Cerebellar nuclear complex (tissue), 1 donor: ENCODE measurements at places on chromosomes 2 and 18.

DNA sequence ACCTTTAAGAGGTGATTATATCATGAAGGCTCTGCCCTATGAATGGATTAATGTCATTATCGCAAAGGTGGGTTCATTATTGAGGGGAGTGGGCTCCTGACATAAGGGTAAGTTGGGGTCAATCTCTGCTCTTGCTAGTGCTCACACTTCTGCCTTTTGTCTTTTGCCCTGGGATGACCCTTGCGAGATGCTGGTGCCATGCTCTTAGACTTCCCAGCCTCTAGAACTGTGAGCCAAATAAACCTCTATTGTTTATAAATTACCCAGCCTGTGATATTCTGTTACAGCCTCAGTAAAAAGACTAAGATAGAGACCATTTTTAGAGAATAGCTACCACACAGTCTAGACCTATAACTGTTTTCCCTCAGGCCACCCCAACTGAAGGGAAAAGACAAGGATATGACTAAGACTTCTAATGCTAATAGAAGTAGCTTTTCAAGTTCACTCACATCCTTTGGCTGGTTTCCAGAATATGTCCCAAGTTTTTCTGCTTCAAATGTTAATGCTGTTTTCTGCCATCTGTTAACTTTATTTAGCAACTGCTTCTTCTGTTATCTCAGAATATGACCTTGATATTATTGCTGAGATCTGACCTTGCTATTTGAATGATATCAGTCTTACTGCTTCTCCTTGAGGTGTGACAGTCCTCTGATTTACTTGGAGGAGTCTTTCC lies 65.1 kb upstream of the STAM2 start:
- DNase-seq, result no peak

DNA sequence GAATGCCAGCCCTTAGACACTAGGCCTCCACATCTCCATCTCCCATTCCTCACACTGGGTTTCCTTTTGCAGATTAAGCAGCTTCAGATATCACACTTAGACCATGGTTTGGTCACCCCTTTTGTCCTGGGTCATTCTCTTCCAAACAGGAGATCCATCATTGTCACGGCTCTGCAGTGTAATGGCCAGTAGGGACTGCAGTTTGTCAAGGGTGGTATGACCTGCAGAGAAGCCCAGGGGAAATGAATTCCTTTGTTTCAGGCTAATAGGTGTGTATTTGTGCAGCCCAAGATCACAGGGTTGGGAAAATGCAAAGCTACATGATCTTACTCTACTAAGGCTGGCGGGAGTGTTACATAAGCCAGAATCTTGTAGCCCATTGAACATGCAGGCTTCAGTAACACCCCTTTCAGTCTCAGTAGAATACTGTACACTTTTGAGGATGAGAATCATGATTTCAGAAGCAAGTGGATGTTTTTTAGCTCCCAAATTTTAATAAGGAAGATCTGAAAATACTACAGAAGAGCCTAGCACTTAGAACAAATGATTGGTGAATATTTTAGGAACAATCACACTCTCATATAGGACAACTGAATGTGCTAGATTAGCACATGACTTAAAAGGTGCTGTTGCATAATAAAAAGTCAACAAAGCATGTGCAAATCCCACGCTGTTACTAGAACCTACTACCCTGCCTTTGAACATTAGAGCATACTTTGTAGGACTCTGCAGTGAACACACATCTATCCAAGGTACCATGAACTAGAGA lies 24.0 kb upstream of the LPIN1 start:
- no peak for DNase-seq

DNA sequence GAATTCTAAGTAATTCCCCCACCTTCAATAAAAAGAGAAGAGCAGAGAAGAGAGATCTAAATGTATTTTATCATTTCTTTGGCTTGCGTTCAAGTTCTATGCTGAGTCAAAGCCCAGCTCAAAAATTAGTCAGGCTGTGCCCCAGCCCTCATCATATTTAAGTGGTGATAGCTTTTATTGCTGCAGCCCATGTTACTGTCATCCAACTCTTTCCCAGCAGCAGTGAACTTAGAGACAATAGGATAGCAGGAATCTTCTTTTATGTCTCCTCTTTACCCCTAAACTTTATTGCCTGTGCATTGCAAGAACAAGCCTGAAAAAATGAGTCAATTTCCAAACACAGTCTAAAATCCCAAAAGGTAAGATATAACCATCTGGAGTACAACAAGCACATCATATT lies 1599.3 kb upstream of the PIK3C3 start:
- no peak for DNase-seq

GRCh38 chr2:170917219-170917913 lies 11.7 kb upstream of the GORASP2 start:
- DNase-seq, result no peak

DNA sequence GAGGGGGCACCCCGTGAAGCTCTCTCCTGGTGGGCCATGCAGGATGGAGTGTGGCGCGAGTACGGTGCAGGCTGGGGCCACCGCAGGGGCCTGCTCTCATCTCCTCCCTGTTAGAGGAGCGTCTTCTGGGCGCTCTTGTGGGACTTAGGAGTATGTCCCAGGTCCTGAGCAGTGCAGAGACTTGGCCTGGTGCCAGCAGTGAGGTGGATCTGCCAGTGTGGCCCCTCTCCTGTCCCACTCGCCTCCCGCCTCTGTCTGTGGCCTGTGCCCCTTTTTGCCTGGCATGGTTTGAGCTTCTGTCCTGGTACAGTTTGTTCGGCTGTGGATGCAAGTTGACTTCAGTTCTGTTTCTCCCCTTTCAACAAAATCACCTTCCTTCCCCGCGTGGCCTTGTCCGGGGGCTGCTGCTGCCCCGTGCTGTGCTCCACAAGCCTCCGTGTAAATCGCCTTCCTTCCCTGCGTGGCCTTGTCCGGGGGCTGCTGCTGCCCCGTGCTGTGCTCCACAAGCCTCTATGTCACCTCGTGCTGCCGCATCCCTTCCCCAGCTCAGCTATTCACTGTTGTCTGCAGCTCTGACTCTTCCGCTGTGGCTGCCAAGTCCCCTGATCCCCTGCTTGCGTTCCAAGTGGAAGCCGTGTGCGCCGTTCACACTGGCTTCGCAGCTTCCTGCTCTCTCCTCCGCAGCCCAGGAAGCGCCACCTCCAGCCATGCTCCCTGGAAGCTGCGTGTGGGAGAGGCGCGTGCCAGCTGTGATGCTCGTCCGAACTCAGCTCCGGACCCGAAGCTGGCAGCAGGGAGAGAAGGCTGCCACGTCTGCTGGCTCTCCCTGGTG lies 13.7 kb downstream of the LDLRAD4 start:
- DNase-seq, result peak; percentile 20

DNA sequence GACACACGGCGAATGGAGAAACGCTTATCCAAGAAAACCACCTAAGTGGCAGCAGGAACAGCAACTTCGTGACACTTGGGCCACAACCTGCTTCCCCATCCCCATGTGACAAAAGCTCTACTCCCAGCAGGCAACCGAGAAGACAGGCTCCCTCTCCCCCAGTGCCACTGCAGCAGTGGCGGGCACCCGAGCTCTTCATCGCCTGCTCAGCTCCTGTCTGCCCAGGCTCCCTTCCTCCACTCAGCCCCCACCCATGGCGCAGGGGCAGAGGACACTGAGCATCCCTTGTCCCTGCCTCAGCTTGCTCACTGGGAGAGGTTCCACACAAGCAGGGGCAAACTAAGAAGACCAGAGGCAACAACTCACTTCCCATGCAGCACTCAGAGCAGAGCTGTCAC lies 22.9 kb downstream of the SLC66A2 start:
- DNase-seq, result no peak

GRCh38 chr2:86319700-86320580 lies 17.5 kb downstream of the REEP1 start:
- DNase-seq, result no peak

DNA sequence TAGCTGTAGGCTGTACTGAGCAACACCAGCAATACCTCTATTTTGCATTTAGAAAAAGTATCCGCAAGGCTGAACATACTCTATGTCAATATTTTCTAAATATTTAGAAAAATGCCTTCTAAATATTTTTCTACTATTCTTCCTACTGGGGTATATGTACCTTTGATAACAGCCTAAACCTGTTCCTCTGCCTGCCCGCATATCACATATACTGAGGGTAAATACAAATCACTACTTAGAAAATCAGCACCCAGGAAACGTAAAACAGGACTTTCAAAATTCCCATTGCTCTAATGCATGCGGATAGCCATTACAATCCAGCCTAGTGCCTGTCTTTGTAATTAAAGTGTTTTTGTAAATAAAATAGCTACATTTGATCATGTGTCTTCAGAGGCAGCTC lies 56.1 kb downstream of the NCKAP5 start:
- DNase-seq, result no peak

- no peak for DNase-seq
Measured at GRCh38 chr18:40939656-40940515, 1015.1 kb upstream of the PIK3C3 start.
